Brain microvascular endothelial cell (primary cell): ENCODE measurements at places on chromosomes 3 and 15.

- no peak for DNase-seq
Observed at GRCh38 chr3:42703695-42704025, 1.1 kb upstream of the HHATL start.

- no peak for DNase-seq
Observed at GRCh38 chr3:132964266-132964665, 73.9 kb upstream of the TMEM108 start.

GRCh38 chr3:188712248-188712924 is 459.4 kb upstream of the TPRG1 start:
- DNase-seq, result peak; percentile 71

DNA sequence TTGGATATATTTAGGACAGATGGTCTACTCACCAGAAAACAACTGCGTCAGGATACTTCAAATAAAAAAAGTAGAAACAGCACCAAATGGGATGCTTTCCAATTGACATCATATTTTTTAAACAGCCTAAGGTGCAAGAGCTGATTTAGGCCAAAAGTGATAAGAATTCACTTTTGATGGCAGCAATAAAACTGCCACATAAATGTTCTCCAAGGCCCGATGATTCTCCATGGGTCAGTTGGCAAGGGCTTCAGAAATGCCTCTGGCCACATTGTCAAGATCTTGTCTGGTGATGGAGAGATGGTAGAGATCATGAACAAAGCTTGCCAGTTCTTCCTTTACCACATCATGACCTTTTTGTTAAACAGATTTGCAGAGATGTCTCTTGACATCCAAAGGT is 38.9 kb downstream of the LDHAL6B start:
- DNase-seq, result no peak

GRCh38 chr3:60073942-60074341 is 1024.1 kb upstream of the CFAP20DC start:
- no peak for DNase-seq

DNA sequence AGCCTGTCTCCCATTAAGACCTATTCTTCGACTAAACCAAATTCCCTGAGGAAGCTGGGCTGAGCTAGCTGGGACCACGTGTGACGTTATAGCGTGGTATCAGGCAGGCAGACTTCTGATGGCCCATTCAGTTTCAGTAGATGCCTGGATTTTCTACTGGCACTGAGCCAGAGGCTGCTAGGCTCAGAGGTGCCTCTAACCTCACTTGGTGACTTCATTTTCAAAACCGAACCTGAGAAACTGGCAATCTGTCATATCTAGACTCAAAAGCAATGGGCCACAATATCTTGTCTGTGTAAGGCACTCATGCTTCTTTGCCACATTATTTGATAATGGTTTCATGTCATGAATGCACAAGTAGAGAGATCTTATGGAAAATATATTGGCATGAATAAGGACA is 352.1 kb upstream of the AZI2 start:
- no peak for DNase-seq

GRCh38 chr3:60746043-60746638 is 505.1 kb downstream of the FHIT start:
- DNase-seq, result no peak

- DNase-seq, result peak; percentile 53
Observed at GRCh38 chr3:58008141-58009025, at the start of gene FLNB. Gene FLNB (plus strand): TSS chr3:58008422. CDS start chr3:58008565, 143 bp downstream.

- no peak for DNase-seq
Observed at GRCh38 chr3:157844216-157844615, 262.0 kb downstream of the SHOX2 start.

DNA sequence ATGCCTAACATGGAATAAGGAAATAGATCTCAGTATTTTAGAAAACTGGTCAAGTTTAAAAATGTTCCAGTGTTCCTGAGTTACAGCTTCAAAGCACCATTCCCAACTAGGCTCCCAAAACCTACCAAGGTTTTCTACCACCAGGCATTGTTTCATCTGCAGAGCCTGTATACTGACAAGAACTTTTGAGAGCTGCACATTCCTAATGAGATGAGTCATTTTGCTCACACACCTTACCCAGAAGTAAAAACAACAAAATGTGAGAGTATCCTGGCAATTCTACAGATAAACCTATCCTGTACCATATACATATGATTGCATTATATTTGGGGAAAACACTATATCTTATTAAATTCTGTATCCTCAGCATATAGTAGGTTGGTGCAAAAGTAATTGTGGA is 90.7 kb downstream of the ATP8B4 start:
- DNase-seq, result no peak

DNA sequence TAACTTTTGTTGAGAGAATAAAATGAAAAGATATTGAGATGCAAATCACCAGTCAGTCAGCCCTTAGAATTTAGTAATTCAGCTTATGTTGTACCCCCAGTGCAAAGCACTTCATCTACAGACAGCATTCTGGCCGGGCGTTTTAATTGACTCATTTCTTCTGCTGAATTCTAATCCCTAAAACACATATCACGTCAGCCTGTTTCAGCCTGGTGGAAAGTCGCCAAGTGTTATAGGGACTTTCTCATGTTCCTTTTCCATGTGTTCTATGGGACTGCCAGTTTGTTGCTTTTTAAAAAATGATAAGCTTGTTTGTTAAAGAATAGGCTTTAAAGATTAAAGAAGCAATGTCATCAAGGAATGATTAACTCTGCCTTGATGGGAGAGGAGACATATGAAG is 169.7 kb upstream of the BFSP2 start:
- no peak for DNase-seq

GRCh38 chr3:183058351-183058750 is 40.9 kb downstream of the MCCC1 start:
- no peak for DNase-seq

GRCh38 chr15:88618686-88619085 is 2.5 kb upstream of the AEN start:
- no peak for DNase-seq

GRCh38 chr3:69090021-69090420 is 5.3 kb downstream of the ARL6IP5 start:
- peak; percentile 47 for DNase-seq

DNA sequence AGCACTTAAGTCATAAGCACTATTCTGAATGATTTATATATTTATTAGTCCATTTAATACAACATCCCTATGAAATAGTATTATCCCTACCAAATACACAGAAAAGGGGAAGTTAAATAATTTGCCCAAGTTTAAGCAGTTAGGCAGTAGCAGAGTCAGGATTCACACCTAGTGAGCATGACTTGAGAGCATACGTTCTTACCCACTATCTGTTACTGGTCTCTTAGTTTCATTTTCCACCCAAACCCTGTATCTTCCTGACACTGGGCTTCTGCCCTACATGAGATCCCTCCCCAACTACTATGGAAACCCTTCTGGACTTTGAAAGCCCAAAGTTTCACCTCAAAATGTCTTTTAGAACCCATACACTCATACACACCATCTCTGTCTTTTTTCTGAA is 4.4 kb upstream of the ATOSA start:
- no peak for DNase-seq

GRCh38 chr3:57158813-57159738 is 6.1 kb downstream of the IL17RD start:
- DNase-seq, result no peak

GRCh38 chr3:62954580-62954979 is 79.4 kb upstream of the CADPS start:
- no peak for DNase-seq

GRCh38 chr3:16533928-16534574 is 20.6 kb upstream of the RFTN1 start:
- DNase-seq, result no peak

DNA sequence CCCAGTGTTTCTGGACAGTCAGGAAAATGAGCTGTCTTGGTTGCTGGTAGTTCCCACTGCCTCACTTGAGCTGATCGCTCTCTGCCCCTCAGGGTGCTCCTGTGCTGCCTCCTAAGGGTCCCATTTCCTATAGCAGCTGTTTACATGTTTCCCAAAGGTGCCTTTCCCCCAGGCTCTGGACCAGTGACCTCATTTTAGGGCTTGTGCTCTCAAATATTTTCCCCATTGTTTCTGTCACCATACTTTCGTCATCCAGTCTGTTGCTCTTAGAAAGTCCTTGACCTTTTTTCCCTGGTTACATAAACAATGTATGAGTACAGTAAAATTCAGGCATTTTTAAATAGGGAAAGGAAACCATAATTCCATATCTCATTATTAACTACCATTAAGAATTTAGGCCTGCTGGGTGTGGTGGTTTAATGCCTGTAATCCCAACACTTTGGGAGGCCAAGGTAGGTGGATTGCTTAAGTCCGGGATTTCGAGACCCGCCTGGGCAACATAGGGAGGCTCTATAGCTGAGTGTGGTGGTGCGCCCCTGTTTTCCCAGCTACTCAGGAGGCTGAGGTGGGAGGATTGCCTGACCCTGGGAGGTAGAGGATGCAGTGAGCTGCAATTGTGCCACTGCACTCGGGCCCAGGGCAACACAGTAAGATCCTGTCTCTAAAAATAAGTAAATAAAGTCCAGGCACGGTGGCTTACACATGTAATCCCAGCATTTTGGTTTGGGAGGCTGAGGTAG is 11.7 kb downstream of the RAD54L2 start:
- DNase-seq, result no peak

DNA sequence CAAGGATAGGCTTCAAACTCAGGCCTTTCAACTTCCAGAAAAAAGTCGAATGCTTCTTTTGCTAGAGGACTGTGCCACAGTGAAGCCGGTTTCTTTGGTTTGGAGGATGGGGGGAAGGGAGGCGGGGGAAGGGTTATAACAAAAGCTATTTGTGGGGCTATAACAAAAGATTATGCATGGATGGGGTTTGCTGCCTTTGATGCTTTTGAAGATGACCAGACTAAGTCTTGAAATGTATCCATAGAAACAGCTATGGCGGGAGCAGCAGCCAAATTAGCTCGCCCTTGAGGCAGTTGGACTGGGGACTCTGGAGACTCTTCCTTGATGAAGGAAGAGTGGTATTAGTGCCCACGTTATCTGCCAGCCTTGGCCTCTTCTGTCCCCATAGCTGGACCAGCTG is 47.5 kb downstream of the SRGAP3 start:
- no peak for DNase-seq

DNA sequence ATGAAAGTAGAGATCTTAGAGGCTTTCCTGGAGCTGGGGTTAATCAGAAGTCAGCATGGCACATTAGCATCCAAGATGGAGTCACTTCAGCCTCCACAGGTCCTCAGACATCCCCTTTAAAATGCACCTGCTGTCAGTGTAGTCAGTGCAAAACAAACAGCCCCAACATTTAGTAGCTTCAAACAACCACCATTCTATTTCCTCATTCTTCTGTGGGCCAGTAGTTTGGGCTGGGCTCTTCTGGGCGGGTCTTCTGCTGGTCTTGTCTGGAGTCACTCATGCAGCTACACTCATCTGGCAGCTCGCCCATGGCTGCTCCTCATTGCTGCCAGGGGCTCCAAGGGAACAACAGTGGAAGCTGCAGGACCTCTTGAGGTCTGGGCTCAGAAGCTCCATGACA is 99.9 kb downstream of the TLE3 start:
- DNase-seq, result peak; percentile 5

- DNase-seq, result peak; percentile 76
Observed at GRCh38 chr3:136075218-136075808, 109.8 kb downstream of the PPP2R3A start.

DNA sequence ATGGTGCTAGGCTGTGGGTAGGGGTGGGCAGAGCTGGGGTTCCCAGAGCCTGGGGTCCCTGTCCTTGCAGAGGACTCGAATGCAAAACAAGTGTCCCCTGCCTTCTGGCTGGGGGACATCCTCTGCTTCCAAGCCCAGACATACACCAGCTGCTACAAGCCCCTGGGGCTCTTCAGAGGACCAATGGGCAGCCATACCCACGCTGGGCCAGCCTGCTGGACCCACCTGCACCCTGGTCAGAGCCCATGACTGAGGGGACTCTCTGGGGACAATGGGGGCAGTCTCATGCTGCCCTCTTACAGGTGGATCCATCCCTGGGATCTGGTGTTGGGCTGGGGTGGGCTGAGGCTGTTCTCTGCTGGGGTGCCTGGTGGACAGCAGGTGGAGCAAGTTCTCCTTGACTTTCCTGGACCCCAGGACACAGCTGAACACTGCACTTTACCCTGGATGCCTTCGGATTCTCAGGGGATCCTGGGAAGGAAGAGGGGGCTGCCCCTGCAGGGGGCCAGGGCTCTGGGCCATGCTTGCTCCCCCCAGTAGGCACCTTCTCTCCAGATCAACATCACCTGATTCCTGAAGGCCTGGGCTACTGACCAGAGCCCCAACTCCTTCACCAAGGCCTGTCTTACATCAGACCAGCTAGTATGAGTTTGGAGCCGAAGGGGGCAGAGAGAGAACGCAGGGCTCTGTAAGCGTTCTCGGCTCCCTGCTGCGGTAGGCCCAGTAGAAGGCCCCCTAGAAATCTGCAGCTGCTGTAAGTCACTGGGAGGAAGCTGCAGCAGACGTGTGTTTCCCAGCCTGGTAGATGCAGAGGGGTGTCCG is 7.2 kb upstream of the COMMD4 start:
- DNase-seq, result no peak

DNA sequence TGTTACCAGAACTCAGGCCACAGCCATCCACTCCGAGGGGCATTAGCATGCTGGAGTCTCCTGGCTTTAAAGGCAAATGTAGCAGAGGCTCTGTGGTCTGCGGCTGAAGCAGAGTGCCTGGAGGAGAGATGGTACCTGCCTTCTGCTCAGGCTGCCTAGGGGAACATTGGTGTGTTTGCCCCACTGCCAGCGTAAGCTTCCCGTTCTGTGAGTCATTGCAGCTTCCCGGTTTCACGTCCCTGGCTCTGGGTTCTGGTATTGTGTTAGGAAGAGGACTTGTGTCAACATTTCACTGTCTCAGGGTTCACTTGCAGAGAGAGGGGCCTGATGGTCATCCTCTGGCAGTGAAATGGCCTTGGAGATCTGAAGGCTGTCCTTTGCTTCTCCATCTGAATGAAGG is 1.8 kb downstream of the GASK1A start:
- no peak for DNase-seq

- peak; percentile 20 for DNase-seq
Observed at GRCh38 chr3:170539897-170540296, 46.0 kb downstream of the SLC7A14 start.

DNA sequence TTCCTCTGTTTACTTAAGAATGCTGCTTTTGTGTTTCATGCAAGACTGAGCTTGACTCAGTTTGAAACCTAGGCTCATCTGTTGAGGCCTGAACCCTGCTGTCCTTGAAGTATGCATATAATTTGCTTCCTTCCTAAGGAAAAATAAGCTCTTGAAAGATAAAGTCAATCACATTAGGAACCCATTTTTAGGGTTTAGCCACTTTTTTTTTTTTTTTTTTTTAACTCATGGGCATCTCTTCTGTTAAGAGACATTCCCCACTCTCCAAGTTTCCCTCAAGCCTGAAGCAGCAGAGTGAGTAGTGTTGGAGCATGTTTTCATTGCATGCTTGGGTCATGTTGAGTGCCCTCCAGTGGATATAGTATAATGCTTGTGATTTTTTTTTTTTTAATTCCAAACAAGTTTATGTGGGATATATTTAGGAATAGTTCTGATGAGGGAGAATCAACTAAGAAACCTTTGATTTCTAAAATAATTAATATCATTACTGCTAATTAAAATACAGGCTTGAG is 3.6 kb downstream of the CTNNB1 start:
- DNase-seq, result peak; percentile 66
